ENCODE measurements at places on chromosomes 3 and 15. TPM values are rescaled to one million over a fixed set of nuclear protein-coding genes. Genes with fewer than 3 reads are reported as not detected.

Gene SPRED1
- total RNA-seq, result 38.3 TPM

DNA sequence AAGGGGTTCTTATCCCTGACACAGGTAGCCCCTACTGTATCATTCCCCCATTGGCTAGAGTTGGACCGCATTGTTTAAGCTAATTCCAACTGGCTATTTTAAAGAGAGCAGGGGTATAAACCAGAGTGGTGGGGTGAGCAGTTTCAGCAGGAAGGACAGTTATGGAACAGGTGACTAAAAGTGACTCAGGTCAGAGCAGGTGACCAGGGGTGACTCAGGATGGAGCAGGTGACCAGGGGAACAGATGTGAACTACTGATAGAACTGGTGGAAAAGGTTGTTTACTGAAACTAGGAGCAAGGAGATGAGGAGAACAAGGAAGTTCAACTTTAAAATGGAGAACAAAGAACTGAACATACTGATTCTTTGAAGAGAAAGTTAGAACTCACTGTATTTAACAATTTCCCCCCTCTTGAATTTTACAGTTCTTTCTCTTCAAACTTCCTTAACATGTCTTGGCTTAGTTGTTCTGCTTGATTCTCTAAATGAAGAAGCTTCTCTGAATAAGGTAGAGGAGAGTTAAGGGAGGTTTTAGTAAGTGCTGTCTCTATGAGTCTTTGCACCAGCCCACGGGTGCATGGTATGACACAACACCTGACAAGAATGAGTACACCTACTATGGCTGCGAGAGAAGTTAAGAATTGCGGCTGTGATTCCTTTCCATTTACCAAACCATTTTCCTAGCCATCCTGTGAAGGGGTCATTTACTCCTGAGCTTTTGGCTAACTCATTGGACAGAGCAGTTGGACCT is 83.4 kb upstream of the WNT7A start:
- no peak overlapping the region for H3K27ac ChIP-seq
- H3K27me3 ChIP-seq, result no peaks in the 10 kb centered on the region
- no peaks in the 10 kb centered on the region for H3K36me3 ChIP-seq
- H3K4me3 ChIP-seq, result no peak overlapping the region
- DNase-seq, result no peak

Gene SLC15A2
- total RNA-seq, result 0.18 TPM

- DNase-seq, result no peak
- H3K4me1 ChIP-seq, result no peaks in the 10 kb centered on the region
- H3K36me3 ChIP-seq, result no peaks in the 10 kb centered on the region
- H3K4me3 ChIP-seq, result no peak overlapping the region
- H3K27ac ChIP-seq, result no peak overlapping the region
- H3K27me3 ChIP-seq, result no peaks in the 10 kb centered on the region
These were observed 269.8 kb downstream of the CHST2 start for GRCh38 chr3:143389388-143389787.

DNA sequence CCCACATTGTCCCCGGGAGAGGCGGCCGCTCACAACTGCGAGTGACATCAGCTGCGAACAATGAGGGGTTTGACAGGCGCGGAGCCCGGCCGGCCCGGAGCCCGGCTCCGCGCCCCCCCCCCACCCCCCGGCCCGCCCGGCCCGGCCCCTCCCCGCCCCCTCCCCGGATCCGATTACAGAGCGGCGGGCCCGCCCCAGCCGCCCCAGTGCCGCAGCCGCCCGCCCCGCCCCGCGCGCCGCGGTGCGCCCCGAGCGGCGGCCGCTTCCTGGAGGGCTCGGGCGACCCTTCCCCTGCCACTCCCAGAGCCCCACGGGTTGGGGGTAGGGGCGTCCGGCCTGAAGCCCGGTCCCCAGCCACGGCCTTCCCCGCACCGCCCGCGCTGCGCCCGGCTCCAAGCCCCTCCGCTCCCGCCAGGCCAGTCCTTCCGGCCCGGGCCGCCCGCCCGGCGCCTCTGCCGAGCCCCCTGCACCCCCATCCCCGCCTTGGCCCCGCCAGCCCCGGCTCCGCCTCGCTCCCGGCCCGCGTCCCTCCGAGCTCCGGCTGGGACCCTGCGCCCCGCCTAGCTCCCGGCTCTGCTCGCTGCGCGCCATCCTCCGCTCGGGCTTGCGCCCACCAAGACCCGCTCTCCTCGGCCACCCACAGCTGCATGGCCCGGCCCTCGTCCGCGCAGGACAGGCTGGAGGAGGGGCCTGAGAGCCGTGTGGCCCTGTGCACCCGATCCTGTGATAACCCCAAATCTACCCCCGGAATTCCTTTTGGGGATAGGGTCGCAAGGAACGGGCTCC is at the start of gene PCBP4:
PCBP4 (minus strand) TSS at position 71 of the 786 bp plus-strand sequence. CDS start 6,214 bp downstream, outside the sequence.
- peak; percentile 34 for DNase-seq
- peaks cover 28% of the 10 kb centered on the region for H3K4me1 ChIP-seq
- H3K27me3 ChIP-seq, result no peaks in the 10 kb centered on the region
- H3K36me3 ChIP-seq, result no peaks in the 10 kb centered on the region

GRCh38 chr3:149547954-149548668 is 73.6 kb downstream of the TM4SF4 start:
- H3K36me3 ChIP-seq, result no peaks in the 10 kb centered on the region
- no peaks in the 10 kb centered on the region for H3K27me3 ChIP-seq
- peak; percentile 90 for DNase-seq

DNA sequence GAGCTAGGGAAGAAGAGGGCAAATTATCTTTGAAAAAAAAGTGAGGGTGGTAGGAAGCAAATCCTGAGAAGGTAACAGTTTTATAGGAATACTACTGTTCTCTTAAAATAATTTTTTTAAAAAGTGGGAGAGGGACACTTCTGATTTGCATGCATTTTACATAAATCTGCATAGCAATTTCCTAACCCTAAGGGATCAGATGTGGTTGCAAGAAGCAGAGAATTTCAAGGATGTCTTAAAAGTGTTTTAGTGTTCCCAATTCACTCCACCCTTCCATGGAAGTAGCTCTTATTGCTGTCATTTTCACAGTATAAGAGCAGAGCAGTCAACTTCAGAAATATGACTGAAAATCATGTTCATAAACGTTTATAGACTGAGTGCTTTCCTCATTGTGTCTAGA is 27.8 kb upstream of the RIOX2 start:
- no peaks in the 10 kb centered on the region for H3K36me3 ChIP-seq
- H3K27me3 ChIP-seq, result peaks cover 3% of the 10 kb centered on the region

- no peak for DNase-seq
- H3K27ac ChIP-seq, result no peak overlapping the region
- H3K4me3 ChIP-seq, result no peak overlapping the region
- H3K4me1 ChIP-seq, result no peaks in the 10 kb centered on the region
- no peaks in the 10 kb centered on the region for H3K27me3 ChIP-seq
These were observed 48.4 kb downstream of the MOBP start for GRCh38 chr3:39515681-39516441.

Gene SCN5A
- 2.0 TPM for total RNA-seq

DNA sequence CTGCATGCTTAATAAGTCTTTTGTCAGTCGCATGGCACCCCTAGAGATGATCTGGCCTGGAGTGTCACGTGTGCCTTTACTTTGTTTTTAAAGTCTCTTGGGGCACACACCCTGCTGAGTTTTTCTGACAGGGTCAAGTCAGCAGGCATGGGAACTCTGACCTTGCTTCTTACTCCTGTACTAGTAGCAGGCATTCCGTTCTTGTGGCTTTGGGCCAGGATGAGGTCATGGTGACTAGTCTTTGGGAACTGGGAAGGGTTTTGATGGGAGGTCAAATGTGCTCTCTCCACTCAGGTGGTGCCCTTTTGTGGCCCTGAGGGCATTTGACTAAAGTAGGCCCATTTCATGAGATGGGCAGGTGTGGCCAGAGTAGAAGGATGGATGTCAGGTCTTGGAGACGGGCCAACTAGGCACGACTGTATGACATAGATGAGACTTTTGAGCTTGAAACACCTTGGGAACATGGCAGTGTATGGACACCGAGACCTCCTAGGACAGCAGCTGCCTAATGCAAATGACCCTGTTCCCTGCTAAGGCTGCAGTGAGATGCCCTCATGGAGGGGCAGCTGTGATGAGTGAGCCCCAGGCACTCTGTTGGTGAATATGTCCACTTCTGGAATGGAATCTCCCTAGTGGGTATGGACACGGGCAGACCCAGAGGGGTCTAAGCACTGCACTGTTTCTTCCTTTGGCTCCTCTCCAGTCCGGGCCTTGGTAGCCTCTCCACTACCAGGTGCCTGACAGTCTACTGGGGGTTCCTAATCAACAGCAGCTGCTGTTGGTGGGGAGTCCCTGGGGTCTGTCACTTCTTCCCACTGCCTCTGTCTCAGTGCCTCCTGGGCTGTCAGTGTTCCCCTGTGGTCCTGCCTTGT is 16.4 kb downstream of the SRPRB start:
- no peak overlapping the region for H3K27ac ChIP-seq
- peak; percentile 80 for DNase-seq
- H3K27me3 ChIP-seq, result no peaks in the 10 kb centered on the region
- H3K4me1 ChIP-seq, result no peaks in the 10 kb centered on the region

DNA sequence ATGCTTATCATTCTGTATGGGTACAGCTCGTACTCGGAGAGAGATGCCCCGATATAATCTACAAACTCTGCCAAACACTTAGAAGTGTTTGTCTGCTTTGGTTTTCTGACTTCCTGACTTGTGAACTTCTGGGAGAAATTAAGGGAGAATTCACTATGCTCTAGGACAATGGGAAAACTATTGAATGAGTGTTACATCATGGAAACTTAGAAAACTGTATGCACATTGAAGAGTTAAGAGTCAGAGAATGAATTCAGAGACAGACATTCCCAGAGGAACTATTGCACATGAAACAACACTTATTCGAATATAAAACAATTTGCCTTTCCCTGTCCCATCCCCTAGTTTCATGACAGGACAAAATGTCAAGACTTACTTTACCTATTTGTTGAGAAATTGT is 57.8 kb downstream of the DTWD1 start:
- no peak overlapping the region for H3K4me3 ChIP-seq
- no peak for DNase-seq
- peaks cover 2% of the 10 kb centered on the region for H3K4me1 ChIP-seq
- H3K36me3 ChIP-seq, result no peaks in the 10 kb centered on the region

Gene IP6K2
- total RNA-seq, result 76.9 TPM

GRCh38 chr3:68290333-68290732 is 635.9 kb upstream of the SUCLG2 start:
- H3K27ac ChIP-seq, result no peak overlapping the region
- H3K4me3 ChIP-seq, result no peak overlapping the region
- DNase-seq, result no peak

Gene RASGRP1
- total RNA-seq, result 1.9 TPM

DNA sequence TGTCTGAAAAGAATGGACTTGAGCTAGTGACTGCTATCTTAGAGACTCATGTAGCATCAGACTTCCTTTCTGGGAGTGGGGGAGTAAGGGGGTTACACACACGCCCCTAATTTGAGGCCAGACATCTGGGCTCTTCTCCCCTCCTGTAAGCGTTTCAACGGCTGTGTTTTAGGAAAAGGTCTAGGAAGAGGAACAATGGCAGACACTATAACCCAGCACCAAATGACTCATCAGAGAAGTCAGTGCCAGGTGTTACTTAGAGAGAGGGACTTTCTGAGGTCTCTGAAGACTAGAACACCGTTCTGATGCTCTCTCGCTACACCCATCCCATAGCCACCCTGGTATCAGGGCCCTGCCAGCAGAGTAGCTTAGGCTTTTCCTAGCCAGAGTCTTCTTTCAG is 65.5 kb downstream of the SSUH2 start:
- DNase-seq, result peak; percentile 42
- no peak overlapping the region for H3K27ac ChIP-seq
- no peaks in the 10 kb centered on the region for H3K36me3 ChIP-seq
- peaks cover 32% of the 10 kb centered on the region for H3K4me1 ChIP-seq
- no peak overlapping the region for H3K4me3 ChIP-seq

Gene CTDSPL2
- 97.5 TPM for total RNA-seq

Gene C3orf52
- 12.5 TPM for total RNA-seq

GRCh38 chr15:26179906-26180305 is 316.8 kb upstream of the ATP10A start:
- no peaks in the 10 kb centered on the region for H3K27me3 ChIP-seq
- H3K27ac ChIP-seq, result no peak overlapping the region
- no peaks in the 10 kb centered on the region for H3K4me1 ChIP-seq
- no peak for DNase-seq

- no peak for DNase-seq
- peaks cover 21% of the 10 kb centered on the region for H3K36me3 ChIP-seq
- peak overlapping the region; percentile 81 for H3K4me3 ChIP-seq
These were observed 47.8 kb downstream of the OIP5 start for GRCh38 chr15:41284427-41285177.

Gene CNTN6
- total RNA-seq, result not detected

- DNase-seq, result no peak
- H3K4me1 ChIP-seq, result no peaks in the 10 kb centered on the region
- H3K36me3 ChIP-seq, result no peaks in the 10 kb centered on the region
- H3K27ac ChIP-seq, result no peak overlapping the region
These were observed 797.5 kb downstream of the AGBL1 start for GRCh38 chr15:86877171-86877631.

Gene GOLGA6A
- not detected for total RNA-seq

Gene PYGO1
- 10.0 TPM for total RNA-seq

Gene SOX14
- total RNA-seq, result not detected

DNA sequence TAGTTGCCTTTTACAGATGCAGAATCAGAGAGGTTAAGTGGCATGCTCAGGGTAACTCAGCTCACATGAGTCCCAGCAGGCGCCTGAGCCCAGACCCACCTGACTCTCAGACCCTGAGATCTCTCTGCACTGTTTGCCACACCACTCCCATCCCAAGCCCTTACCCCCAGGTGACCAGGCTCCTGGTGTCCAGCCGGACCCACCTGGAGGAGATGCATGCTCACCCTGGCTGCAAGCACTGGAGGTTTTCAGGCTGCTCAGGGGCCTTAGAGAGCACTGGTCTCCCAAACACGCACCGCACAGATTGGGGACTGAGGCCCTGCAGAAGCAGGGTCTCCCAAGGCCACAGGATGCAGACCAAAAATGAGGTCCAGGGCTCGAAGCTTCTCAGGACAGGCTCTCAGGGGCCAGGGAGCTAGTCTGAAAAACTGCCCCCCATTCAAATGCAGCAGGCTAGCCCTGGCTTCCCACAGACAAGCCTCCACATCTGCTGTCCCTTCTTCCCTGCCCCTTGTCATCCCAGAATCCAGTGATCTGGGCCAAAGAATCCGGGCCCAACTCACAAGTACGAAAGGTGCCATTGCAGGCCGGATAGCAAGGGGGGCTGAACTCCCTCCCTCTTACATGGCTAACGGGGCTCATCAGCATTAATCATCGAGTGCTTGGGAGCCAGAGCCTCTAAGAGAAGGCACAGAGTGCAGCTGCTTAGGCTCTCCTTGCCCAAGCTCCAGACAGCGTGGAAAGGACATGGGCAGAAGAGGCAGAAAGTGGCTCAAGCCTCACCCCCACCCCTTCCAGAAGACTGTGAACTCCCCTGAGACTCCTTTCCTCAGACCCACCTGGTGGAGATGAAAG is 90.2 kb upstream of the PRR20G start:
- DNase-seq, result no peak
- H3K4me3 ChIP-seq, result no peak overlapping the region
- H3K27ac ChIP-seq, result no peak overlapping the region
- H3K4me1 ChIP-seq, result no peaks in the 10 kb centered on the region
- no peaks in the 10 kb centered on the region for H3K36me3 ChIP-seq

GRCh38 chr3:171446801-171447578 is 13.2 kb downstream of the TNIK start:
- peak; percentile 93 for DNase-seq
- H3K27ac ChIP-seq, result no peak overlapping the region
- H3K36me3 ChIP-seq, result no peaks in the 10 kb centered on the region
- no peak overlapping the region for H3K4me3 ChIP-seq

Data from IMR-90 (cell line).